NCI-H1092 treated with DMSO at 0.1 percent for 48 hours (cell line): ENCODE measurements at places on chromosomes 5 and 9.

DNA sequence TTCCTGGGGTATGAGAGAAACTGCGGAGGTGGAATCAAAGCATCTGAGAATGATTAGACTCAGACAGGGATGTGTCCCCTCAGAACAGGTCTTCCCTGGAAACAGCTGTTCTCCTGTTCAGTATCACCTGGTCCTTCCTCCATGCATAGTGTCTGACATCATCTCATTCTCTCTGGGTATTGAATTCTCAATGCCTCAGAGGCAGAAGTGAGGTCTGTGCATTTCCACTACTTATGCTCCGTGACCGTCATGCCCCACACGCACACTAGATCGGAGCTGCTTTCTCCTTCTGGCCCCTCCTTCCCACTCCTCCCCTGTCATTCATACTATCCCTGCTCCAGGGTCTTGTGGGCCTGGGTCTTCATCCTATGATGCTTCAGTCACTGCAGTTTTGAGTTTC, 61.4 kb upstream of the DAB2IP start:
- DNase-seq, result no peak

- DNase-seq, result no peak
These were observed 69.8 kb upstream of the RAI14 start for GRCh38 chr5:34586117-34586885.

DNA sequence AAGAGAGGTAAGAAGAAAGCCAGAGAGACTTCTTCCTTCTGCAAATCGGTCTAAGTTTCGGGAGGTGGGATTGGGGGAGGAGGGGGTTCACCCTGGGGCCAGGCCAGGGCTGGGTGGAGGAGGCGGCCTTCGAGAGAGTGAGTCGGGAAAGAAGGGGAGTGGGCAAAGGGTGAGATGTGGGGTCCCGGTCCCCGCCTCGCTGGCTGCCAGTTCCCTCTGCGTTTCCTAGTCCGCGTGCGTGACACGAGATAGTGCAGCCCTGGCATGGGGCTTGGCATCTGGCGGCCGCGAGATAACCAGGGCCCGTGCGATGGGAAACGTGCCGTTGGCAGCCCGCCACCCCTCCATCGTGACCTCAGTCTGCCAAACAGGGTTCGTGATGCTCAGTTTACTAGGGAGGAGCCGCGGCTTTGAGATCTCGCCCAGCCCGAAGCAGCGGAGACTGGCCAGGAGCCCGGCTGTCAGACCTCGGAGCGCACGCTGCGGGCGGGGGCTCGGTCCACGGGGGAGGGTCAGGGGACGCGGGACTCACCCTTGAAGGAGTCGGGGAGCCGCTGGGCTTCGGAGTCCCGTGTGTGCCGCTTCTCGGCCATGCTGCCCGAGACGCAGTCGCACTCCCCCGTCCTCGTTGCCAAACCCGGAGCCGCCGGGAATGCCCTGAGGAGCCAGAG, at the start of gene STOM:
Gene STOM (minus strand): TSS at position 656 of the 671 bp plus-strand sequence. CDS start 63 bp downstream, at position 593.
- DNase-seq, result peak; percentile 24

- no peak for DNase-seq
These were observed 158.5 kb upstream of the RGS7BP start for GRCh38 chr5:64347309-64347708.

GRCh38 chr5:157350939-157351801, 85.2 kb downstream of the CYFIP2 start:
- DNase-seq, result no peak

DNA sequence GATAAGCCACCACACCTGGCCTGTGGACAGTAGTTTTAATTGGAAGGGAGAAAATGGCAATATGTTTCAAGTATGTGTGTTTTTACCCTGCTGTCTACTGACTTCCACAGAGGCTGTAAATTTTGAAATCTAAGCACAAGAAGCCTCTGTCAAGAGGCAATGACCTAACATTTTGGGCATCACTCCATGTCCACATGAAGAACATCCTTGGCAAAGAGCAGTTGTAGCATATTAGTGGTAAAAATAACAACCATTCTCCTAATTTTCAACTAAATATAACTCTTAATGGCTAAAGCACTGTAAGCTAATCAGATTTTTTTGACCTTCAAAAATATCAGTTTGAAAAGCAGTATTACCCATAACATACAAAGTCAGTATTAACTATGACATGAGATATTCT, 100.3 kb upstream of the APC start:
- no peak for DNase-seq

- DNase-seq, result no peak
These were observed 436.0 kb downstream of the ZNF608 start for GRCh38 chr5:124310453-124310852.

GRCh38 chr5:158463938-158464337, 605.0 kb upstream of the CLINT1 start:
- DNase-seq, result no peak

- no peak for DNase-seq
These were observed 72.7 kb downstream of the ANKRD33B start for GRCh38 chr5:10636363-10637142.

GRCh38 chr5:109312695-109313094, 97.1 kb downstream of the PJA2 start:
- no peak for DNase-seq

GRCh38 chr9:130240410-130241197, 25.0 kb upstream of the HMCN2 start:
- DNase-seq, result peak; percentile 53

DNA sequence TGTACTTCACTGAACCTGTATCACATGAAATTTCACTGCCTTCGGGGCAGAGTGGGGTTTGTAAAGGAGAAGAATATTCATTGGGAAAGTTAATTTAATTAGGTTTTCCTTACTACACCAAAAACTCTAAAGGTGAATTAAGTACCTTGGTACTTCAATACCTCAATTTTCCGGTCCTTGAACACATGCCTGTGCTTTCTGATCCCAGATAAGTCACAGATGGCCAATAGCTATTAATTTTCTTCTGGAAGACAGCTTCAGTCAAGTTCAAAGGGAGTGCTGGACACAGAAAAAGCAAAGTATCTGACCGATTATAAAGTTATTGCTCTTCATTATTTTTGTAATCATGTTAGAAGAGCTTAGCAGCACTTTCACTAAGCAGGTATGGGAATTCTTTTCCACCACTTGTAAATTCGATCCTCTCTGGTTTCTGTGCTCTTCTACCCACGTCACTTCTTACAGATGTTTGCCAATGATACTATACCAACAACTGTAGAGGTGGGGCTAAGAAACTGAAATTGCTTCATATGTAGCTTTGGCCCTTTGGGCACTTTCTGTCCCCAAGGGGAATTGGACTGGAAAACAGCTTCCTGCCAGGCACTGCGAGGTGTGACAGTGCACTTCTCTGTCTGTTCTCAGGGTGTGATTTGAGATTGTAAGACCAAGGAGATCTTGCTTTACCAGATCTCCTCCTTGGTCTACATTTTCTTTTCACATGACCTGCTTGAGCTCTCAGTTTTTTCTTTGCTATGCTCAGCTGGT, 164.0 kb downstream of the CCDC192 start:
- no peak for DNase-seq

DNA sequence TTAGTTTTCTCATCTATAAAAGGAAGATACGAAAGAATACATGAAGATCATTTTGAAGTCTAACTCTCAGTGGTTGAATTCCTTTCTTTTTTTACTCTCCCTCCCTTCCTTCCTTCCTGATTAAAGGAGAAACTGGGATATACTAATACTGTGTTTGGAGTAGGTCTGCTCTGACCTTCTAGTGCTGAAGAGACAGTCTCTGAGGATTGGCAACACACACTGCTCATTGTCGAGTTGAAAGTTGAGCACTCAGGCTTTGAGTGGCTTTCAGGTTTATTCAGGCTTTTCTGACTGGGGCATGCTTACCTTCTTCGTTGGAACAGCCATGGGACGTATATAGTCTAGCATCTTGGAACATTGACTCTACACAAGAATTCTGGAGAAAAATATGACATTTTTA, 86.9 kb upstream of the RPS23 start:
- DNase-seq, result no peak

DNA sequence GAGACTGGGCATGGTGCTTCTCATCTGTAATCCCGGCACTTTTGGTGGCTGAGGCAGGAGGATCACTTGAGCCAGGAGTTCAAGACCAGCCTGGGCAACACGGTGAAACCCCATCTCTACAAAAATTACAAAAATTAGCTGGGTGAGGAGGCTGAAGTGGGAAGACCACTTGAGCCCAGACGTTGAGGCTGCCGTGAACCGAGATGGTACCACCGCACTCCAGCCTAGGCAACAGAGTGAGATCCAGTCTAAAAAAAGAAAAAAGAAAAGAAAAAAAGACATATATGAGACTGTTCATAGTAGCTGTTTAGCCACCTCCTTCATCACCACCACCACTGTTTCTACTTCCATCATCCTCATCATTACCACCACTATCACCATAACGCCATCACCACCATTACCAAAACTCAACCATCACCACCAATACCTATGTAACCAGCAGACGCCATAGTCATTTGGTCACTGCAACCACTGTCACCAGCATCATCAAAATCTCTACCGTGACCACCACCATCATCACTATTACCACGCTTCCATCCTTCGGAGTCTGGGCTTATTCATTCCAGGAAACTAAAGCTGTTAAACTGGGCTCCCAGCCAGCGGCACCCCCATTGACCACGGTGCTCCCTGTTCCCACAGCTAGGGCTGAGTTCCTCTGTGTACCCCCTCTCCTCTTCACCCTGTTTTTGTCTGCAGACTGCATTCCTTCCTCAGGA, 8.4 kb upstream of the KIF12 start:
- DNase-seq, result no peak

DNA sequence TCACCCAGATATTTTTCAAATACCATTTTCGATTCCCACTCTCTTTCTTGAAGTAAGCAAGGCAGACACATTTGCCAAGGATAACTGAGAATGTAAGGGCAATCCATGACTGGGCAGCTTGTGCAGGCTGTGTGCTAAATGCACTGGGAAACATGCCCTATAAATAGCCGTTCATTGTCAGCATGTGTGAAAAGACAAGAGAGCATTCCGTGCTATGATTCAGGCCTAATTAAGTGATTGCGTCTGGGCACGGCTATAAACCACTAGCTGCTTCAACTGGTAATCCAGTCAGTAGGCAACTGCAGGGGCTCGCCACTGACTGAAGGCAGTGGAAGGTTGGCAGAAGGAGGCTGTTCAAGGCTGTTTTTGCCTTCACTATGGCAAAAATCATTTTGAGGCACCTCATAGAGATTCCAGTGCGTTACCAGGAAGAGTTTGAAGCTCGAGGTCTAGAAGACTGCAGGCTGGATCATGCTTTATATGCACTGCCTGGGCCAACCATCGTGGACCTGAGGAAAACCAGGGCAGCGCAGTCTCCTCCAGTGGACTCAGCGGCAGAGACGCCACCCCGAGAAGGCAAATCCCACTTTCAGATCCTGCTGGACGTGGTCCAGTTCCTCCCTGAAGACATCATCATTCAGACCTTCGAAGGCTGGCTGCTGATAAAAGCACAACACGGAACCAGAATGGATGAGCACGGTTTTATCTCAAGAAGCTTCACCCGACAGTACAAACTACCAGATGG, at the start of gene HSPB3:
Gene HSPB3 (plus strand): TSS at position 287 of the 745 bp plus-strand sequence. CDS start 91 bp downstream, at position 378.
- DNase-seq, result no peak

- DNase-seq, result no peak
These were observed 192.4 kb downstream of the ARHGEF28 start for GRCh38 chr5:73818357-73818756.

DNA sequence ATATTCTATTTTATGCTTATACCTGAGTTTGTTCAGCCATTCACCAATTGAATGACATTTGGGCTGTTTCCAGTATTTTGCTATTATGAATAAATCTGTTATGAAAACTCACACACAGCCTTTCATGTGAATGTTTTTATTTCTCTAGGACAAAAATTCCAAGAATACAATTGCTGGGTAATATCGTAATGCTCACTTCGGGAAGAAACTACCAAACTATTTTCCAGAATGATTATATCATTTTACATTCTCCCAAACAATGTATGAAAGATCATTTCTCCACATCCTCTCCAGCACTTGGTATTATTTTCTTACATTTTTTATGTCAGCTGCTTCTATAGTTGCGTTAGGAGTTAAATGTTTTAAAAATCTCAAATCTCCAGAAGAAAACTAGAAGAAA, 58.3 kb upstream of the LHFPL2 start:
- DNase-seq, result no peak

DNA sequence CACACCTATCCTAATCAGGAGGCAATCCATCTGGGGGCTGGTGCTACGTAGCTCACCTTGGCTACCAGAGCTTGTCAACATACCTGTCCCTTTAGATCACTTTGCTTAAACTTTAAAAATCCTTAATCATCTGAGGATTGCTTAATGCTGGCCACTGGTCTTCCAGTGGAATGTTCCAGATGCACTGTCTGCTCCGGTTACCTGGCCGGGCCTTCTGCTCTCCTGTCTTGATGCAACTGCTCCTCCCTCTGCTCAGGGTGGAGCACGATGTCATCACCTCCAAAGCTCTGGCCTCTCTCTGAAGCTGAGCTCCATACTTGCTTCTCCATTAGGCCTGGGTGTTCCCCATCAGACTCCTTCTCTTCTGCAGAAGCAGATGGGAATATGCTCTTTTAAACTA, 106.5 kb upstream of the OTULINL start:
- no peak for DNase-seq

GRCh38 chr9:113580041-113580953, 116.8 kb downstream of the RGS3 start:
- peak; percentile 71 for DNase-seq

- DNase-seq, result peak; percentile 12
These were observed 8.1 kb upstream of the PTPN3 start for GRCh38 chr9:109506097-109506712.

- DNase-seq, result no peak
These were observed 11.1 kb downstream of the EXD3 start for GRCh38 chr9:137411645-137412380.

DNA sequence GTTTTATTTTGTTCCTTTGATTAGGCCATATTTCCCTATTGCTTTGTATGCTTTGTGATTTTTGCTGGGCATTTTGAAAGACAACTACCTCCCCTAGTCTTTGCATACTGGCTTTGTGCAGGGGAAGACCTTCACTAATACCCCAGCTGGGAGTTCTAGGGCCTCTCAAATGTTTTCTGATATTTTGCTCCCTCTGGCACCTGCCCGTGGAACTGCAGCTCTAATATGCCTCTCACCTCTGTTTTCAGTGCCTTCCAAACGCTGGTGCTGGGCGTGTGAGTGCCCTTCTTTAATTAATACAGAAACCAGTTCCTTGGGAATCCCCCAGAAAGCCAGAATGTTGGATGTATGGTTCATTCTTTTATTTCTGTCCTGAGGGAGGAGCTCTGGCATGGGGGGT, 204.5 kb downstream of the COMMD10 start:
- DNase-seq, result no peak
